ENCODE measurements at places on chromosomes 2 and 18. TPM values are rescaled to one million over a fixed set of nuclear protein-coding genes. Genes with fewer than 3 reads are reported as not detected.

The FAM124B gene
- not detected for polyA plus RNA-seq

The KLHL41 gene
- polyA plus RNA-seq, result not detected

The DYSF gene
- polyA plus RNA-seq, result 0.34 TPM

The C2orf68 gene
- polyA plus RNA-seq, result 18.3 TPM
